ENCODE measurements at places on chromosomes 2 and 18.

- no peak for DNase-seq
Observed at GRCh38 chr2:196153480-196153879, 17.9 kb downstream of the STK17B start.

GRCh38 chr2:74856599-74856998 lies 22.7 kb downstream of the HK2 start:
- no peak for DNase-seq

- DNase-seq, result no peak
Observed at GRCh38 chr2:31997653-31998052, 13.2 kb downstream of the MEMO1 start.

GRCh38 chr2:7956126-7956689 lies 725.6 kb upstream of the ID2 start:
- DNase-seq, result no peak

Measured in LHCN-M2 (cell line).